Left renal cortex interstitium (tissue), 4 donors: ENCODE measurements at places on chromosomes 16 and 17. TPM values are rescaled to one million over a fixed set of nuclear protein-coding genes. Genes with fewer than 3 reads are reported as not detected.

GRCh38 chr16:48537909-48538745 is 71.9 kb downstream of the N4BP1 start:
- DNase-seq: no peak

GRCh38 chr17:70405492-70406220 is 236.3 kb downstream of the KCNJ2 start:
- no peak for DNase-seq

DNA sequence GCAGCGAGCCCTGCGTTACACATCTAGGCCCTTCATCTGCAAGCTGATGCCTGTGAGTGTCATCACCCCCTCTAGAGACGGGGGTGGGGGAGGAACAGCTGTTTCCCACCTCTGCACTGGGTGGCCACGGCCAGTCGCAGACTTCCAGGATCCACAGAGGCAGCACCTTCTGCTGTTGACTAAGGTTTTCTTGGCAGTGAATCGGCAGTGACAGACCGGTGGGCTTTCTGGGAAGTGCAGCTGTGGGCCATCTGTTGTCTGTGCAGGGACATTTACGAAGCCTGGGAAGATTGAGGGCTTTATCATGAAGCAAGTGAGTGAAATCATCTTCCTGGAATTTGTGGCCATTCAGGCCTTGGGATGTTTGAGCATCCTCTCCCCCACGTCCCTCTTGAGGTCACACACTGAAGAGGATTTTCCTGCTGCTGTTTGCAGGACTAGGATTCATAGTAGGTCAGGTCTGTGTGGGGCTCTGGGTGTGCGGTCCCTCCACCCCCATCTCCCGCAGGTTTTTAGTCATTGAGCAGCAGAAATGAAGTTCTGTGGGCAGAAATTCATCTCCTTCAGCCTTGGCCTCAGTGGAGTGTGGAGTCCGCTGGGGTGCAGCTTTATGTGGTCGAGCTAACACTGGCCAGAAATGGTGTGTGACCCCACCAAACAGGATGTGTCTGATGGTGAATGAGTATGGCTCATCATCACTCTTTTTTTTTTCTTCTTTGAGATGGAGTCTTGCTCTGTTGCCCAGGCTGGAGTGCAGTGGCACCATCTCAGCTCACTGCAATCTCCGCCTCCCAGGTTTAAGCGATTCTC is 12.0 kb downstream of the PGS1 start:
- DNase-seq: no peak

- peak; percentile 24 for DNase-seq
Observed at GRCh38 chr17:266701-267667, 85.5 kb upstream of the DOC2B start.

GRCh38 chr17:66915792-66916191 is 48.7 kb upstream of the CACNG4 start:
- DNase-seq: no peak

GRCh38 chr16:75262104-75262799 is 10.8 kb upstream of the BCAR1 start:
- DNase-seq: no peak

- no peak for DNase-seq
Observed at GRCh38 chr16:11359370-11359769, 14.1 kb downstream of the RMI2 start.

DNA sequence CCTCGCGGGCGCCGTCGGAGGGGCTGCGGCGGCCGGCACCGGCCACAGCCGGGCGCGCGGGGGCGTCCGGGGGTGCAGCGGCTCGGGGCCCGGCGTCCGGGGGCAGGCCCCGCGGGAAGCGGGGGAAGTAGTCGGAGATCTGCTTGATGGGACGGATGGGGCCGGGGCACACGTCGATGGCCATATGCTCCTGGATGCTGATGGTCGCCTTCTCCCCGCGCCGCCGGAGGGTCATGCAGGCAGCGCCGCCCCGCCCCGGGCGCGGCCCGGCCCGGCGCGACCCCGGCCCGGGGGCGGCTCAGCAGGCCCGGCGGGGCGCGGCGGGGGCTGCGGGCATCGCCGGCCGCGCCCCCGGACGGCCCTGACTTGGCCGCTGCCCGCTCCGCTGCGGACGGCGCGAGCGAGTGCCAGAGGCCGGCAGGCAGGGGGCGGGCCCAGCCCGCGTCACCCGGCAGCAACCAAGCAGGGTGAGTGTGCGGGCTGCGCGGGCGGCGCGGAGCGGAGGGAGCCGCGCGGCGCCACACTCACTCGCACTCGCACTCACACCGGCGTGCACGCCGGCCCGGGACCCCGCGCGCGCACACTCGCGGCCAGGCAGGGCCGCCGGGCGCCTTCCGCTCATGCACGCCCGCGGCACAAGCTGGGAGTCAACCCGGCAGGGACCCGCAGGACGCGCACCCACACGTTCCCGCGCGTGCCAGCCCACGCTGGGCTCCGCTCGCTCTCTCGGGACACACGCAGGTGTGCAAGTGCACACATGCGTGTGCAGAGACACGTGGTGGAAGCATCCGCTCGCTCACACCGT is at the start of gene DOC2B:
Gene DOC2B, minus strand, starts transcription at position 406 of the 805 bp plus-strand sequence. Its CDS starts 171 bp downstream, at position 235.
- DNase-seq: no peak

GRCh38 chr16:84922351-84923120 is 88.8 kb downstream of the ZDHHC7 start:
- DNase-seq: no peak

- no peak for DNase-seq
Observed at GRCh38 chr17:76270770-76271668, 5.9 kb downstream of the UBALD2 start.

DNA sequence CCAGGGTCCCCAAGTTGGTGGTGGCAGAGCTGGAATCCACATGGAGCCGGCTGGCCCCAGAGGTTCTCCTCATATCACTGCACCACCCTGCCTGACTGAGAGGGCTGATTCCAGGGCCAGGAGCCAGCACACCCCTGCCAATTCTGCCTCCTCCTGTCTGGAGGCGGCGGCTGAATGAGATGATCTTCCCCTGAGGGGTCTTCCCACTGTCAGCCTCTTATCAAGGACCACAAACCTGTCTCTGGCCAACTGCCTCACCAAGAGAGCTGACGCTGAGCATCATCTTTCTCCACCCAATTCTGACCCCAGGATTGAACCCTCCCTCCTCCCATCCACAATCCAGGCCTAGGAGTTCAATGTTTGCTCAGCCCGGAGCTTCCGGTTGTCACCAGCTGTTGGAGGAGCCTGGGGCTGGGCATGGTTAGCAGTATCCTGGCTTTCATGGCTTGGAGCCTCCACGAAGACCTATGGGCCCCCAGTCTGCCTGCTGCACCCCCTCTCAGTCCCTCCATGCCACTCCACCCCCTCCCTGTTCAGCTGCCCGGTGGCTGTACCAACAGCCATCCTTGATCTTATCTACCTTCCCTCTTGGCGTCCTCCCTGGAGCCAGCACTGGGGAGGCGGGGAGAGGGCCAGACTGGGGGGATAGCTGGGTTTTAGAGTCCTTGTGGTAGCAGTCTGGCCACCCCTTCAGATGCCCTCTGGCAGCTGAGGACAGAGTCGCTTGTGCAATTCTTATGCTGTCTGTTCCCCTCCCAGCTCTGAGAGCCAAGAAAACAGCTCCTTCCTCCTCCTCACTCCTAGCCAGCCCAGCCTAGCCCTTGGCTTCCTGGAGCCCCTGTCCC is 25.6 kb downstream of the ABCC3 start:
- DNase-seq: no peak

- no peak for DNase-seq
Observed at GRCh38 chr17:1908699-1909309, 79.0 kb downstream of the RPA1 start.

DNA sequence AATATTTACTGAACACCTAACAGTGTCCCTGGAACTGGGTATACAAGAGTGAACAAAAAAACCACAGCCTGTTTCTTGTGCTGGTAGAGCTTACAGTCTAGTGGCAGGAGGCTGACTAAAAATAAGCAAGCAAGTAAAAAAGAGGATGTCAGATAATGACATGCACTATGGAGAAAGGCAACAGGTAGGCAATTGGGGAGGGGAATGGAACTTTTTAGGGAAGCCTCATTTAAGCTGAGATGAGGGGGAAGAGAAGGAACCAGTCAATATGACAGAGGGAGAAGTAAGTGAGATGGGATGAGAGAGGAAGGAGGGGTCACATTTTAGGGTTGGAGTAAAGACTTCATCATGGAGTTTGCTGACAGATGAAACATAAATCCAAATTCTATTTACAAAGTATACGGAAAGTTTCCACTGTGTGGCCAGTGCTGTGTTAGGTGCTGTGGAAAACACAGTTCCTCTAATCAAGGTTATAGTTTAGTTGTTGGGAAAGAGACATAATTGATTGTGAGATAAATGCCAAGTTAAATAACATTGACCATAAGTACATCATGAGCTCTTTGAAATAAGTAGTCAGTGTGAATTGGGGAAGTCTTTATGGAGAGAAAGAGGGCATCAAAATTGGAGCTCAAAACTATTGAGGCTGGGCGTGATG is 251.4 kb downstream of the FTO start:
- DNase-seq: no peak

DNA sequence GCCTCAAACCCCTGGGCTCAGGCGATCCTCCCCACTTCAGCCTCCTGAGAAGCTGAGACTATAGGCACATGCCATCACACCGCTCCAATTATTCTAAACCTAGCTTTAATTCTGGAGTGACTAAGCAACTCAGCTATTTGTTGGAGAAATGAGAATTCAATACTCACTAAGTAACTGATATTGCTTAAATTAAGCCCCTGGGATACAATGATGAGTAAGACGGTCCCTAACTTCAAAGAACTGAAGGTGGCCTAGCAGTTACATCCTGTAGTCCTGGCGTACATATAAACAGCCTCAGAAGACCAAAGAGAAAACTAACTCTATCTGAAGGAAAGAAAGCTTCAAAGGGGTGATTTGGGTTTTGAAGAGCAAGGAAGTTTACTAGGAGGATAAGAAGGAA is 25.0 kb downstream of the XPO6 start:
- DNase-seq: no peak

- DNase-seq: no peak
Observed at GRCh38 chr16:1177053-1177452, 24.1 kb downstream of the CACNA1H start.

DNA sequence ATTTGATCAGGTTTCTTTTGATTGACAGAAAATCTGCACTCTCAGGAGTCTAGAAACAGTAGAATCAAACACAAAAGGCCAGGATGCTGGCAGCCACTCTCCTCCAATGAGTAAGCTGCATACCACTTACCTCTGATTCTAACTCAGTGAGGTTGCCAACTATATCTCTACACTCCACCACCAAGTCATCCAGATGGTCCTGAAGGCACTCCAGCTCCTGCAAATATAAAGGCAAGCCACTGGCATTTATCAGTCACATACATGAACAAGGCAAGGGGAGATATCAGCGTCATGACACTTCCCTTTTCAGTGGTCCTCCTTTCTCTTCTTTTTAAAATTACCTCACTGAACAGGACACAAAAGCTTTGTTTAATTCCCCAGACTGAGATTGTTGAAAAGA is 53.1 kb upstream of the CLEC18B start:
- DNase-seq: no peak

- DNase-seq: no peak
Observed at GRCh38 chr16:17062676-17063075, 408.1 kb downstream of the XYLT1 start.

DNA sequence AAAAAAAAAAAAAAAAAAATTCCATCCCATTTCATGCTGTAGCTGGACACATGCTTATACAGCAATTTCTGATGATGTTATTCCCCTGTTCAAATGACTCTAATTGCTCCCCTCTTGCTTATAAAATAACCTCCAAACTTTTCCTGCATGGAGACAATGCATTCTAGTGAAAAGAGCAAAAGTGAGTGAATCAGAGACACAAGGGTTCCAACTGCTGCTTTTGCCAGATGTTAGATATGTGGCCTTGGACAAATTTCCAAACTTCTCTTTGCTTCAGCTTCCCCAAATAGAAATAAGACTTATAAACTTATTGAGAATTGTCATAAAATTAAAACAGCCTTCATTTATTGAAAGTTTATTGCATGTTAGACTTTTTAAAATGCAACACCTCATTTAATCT is 65.0 kb upstream of the AXIN2 start:
- no peak for DNase-seq

GRCh38 chr17:61659437-61659836 is 68.4 kb upstream of the NACA2 start:
- no peak for DNase-seq

DNA sequence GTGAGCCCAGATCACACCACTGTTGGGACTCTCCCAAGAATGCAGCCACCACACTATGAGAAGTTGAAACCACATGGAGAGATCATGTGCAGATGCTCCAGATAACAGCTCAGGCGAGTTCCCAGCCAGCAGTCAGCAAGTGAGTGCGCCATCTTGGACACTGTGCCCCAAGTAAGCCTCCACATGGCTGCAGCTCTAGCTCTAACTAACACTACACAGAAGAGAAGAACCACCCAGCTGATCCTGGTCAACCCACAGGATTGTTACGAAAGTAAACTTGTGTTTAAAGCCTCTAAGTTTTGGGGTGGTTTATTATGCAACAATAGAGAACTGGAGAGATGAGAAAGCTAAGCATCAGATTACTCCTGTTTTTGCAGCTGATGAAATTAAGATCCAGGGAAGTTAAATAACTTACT is 25.8 kb downstream of the SLC38A7 start:
- no peak for DNase-seq

- no peak for DNase-seq
Observed at GRCh38 chr16:4746991-4747574, 12.7 kb downstream of the DNAAF8 start.

DNA sequence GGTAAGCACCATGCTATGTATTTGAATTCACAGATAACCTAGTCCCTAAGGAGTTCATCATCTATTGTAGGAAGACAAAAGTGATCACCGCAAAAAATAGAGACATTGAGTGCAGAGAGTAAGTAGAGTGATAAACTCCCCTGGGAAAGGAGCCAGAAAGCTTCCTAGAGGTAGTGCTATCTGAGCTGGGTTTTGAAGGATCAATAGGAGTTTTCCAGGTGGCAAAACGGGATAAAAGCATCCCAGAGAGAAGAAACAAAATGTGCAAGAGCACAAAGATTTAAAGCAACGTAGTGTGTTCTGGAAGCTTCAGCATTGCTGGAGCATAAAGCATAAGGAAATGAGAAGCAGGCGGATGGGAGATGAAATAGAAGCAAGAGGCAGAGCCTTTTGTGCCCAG is 120.7 kb upstream of the PLCG2 start:
- no peak for DNase-seq

Gene ADAMTS18
- 4.1 TPM for polyA plus RNA-seq

Gene ARHGDIG
- polyA plus RNA-seq: 2.1 TPM

Gene TEKT5
- 0.51 TPM for polyA plus RNA-seq

Gene SLC5A2
- polyA plus RNA-seq: 72.3 TPM

Gene VASN
- polyA plus RNA-seq: 33.7 TPM

Gene SNRNP25
- 47.7 TPM for polyA plus RNA-seq

Gene DVL2
- 78.0 TPM for polyA plus RNA-seq

Gene AURKB
- polyA plus RNA-seq: 37.4 TPM

Gene TMEM88
- 23.8 TPM for polyA plus RNA-seq

Gene FOXN1
- 0.60 TPM for polyA plus RNA-seq

Gene KCNJ2
- polyA plus RNA-seq: 2.3 TPM
